Adrenal gland (tissue), 19 donors: ENCODE measurements at places on chromosomes 2 and 18.
A peak's percentile ranks its signal among the peaks of the same experiment; 100 is the strongest.

DNA sequence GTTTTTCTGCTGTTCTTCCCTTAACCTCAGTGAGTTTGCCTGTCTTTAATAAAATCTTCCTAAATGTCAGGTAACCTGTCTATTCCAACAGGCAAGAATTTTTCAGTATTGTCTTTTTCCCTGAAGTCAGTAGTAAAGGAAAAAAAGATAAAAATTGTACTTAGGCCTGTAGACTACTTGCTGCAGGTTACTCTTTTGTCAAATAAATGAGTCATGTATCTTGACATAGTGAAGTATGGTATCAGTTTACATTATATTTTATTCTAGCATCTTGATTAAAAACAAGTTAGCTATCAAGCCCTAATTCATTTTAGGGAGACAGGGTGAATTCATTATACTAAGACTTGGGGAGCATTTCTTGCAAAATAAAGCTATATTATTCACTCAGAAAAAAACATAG, 59.8 kb downstream of the ITGA4 start:
- DNase-seq, result no peak

DNA sequence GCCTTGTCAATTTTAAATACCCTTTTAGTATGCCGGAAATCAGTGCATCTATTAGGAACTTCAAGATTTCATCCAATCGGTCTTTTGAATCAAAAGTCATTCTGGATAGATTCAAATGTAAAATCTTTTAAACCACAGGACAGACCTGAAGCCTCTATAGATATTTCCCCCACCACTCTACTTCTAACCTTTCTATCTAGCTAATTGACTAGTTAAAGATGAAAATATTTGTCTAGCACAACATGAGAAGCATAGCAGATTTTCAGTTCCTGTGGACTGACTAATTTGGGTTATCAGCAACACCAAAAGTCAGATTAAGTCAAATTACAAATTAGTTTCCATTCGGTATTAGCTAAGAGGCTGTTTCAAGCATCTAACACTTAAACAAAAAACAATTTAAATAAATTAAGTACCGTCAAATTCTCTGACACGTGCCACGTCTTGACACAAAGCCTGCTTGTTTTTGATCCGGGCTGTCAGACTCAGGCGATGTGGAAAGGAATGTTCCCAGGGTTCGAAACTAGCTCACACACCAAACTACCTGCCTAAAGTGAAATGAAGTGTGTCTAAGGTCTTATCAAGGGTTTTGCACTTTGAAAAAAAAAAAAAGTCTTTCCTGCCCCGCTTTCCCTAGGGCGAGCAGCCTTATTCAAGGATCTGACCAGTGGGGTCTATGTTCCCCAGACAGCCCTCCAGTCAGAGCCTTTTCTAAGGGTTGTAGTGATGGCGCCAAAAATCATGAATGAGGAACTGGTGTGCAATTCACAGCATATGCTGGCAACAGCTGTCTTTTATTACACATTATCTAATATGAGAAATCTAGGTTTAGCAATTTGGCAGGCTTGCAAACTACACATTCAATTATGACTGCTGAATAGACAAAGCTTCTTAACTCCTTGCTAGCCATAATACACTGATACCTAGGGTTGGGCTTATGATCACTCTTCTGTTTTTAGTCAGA, 4.7 kb downstream of the CYTIP start:
- no peak for DNase-seq

DNA sequence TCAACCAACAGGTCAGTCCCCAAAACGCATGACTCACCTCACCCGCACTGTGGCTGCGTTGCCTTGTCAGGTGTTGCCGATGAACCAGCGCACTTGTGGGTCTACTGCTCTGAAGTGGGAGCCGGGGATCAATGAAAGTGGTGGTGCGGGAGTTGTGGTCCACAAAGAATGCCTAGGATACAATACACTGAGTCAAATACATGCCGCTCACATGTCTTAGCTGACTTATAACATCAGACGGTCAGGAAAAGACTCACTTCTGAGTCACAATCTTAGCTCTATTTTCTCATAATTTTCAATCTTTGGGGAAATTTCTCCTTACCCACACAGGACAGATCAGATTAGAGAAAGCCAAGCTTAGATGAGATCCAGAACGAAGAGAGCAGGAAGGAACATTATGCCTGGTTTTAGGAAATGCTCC, 107.1 kb upstream of the STK17B start:
- DNase-seq, result no peak

DNA sequence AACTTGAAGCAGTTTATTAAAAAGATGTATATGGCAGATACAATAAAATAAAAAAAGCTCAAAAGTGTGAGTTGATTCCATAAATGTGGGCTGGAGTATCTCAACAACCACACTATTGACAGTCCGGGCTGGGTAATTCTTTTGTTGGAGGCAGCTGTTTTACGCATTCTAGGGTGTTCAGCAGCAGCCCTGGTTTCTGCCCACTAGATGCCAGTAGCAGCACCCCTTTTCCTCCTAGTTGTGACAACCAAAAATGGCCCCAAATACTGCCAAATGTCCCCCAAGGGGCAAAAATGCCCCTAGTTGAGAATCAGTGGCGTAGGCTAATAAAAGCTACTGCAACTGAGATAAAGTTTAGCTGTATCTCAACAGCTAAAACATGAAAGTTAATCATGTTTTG, 44.8 kb downstream of the CHMP3 start:
- peak; percentile 28 for DNase-seq

- no peak for DNase-seq
Measured at GRCh38 chr18:76842837-76843530, 20.6 kb downstream of the ZNF236 start.

- DNase-seq, result no peak
Measured at GRCh38 chr2:8797682-8798081, 39.7 kb downstream of the KIDINS220 start.

DNA sequence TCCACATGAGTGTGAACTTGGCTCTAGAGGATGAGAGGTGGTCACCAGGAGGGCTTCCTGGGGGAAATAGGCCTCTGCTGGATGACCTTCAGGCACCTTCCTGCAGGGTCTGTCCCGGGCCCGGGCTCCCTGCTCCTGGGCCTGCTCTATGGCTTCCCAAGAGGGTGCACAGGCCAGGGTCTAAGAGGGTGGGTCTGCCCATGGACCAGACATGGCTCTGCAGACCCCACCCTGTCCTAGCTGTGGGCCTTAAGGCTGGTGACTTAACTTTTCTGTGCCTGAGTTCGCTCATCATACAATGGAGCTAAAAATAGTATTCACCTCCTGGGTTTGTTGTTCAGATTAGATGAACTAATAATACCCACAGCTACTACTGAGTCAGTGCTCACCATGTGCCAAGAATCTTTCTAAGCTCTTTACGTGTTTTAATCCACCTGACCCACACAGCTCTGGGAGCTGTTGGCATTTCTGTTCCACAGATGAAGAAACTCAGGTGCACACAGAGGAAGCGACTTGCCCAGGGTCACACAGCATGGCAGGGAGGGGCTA, 14.4 kb downstream of the INHBB start:
- DNase-seq, result no peak

GRCh38 chr2:154228566-154229280, 357.0 kb downstream of the GALNT13 start:
- DNase-seq, result no peak

DNA sequence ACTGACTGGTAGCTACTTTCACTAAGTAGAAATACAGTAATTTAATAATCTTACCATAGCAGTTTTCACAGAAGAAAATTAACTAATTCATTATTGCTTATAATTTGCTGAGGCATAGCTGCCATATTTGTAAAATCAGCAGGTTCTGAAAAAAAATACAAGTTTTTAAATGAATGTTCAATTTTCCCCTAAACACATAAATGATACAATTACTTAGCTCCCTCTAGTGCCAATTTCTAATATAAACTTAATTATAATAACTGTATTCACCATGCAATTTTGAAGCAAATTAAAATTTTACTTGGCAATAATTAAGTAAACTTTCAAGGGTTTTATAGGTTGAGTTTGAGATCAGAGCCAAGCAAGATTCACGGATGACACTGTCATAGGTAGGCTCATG, 1321.6 kb upstream of the ACVR2A start:
- DNase-seq, result no peak

GRCh38 chr2:101012706-101013181, 10.7 kb downstream of the RPL31 start:
- peak; percentile 65 for DNase-seq

DNA sequence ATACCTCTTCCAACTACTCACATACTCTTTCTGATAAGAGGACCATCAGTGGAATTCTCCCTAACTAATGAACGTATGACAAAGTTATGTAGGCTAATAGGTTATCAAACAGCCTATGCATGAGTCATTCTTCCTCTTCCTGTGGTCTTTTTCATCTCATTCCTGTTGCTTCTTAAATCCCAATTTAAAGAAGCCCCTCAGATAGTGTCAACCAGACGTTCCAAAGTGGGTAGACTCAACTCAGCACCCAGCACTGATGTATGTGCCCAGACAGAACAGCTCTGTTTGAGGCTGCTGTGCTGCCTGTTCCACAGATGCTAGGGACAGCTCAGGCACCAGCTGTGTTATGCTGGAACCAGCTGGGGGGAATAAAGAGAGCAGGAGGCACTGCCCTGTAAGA, 52.6 kb downstream of the CXCR4 start:
- DNase-seq, result no peak

- no peak for DNase-seq
Measured at GRCh38 chr2:236981701-236982485, 103.8 kb upstream of the COPS8 start.

- DNase-seq, result peak; percentile 90
Measured at GRCh38 chr2:239275044-239275685, 125.7 kb downstream of the HDAC4 start.

- no peak for DNase-seq
Measured at GRCh38 chr2:11393711-11394236, 49.3 kb upstream of the ROCK2 start.

- DNase-seq, result no peak
Measured at GRCh38 chr2:36737131-36737750, 40.7 kb downstream of the VIT start.
